GM23338 (cell line): ENCODE measurements at places on chromosomes 5 and 9.
A peak's percentile ranks its signal among the peaks of the same experiment; 100 is the strongest.

DNA sequence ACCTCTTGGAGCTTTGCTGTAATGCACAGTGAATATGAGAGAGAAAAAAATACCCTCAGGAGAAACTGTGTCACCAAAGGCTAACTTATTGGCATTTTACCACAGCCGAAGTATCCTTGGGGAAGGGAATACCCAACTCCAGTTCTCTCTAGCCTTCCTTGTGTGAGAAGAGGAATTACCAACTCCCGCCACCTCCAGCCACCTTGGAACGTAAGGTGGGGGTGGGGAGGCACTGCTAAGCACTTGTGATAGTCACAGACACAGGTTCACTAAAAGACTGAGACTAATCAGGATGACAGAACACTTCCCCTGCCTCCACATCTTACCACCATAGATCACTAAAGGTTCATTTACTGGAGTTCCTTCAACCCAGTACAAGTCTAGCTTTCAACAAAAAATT, 102.0 kb upstream of the ADAMTS19 start:
- DNase-seq = peak; percentile 33

DNA sequence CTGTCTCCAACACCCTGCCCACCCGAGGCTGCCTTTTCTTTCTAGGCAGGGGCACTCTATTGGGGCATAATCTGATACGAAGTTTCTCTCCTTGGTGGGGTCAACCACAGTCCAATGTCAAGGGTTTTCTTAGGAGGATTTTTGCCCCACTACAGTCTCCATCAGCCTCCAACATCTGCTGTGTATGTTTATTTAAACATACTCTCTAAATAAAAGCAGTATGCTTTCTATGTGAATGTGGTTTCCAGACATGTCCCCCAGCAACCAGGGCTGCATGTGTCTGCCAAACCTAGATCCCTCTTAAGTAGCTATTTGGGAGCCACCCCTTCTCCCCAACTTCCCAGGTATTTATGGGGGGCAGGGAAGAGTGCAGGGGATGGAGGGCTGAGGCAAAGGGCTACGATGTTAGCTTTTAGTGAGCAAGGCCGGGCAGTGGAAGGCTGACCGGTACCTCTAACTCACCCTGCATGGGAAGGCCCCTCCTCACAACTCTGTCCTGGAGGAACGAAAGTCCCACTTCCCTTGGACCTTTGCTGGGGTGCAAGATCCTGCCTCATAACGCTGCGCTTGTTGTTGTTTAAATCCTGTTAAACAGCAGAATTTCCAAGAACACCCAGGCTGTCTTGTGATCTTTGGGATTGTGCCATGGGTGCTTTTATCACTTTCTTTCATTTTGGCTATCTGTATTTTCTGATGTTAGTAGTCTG, 75.4 kb downstream of the NREP start:
- DNase-seq = no peak

- peak; percentile 13 for DNase-seq
Observed at GRCh38 chr9:14080959-14081542, 232.9 kb downstream of the NFIB start.

DNA sequence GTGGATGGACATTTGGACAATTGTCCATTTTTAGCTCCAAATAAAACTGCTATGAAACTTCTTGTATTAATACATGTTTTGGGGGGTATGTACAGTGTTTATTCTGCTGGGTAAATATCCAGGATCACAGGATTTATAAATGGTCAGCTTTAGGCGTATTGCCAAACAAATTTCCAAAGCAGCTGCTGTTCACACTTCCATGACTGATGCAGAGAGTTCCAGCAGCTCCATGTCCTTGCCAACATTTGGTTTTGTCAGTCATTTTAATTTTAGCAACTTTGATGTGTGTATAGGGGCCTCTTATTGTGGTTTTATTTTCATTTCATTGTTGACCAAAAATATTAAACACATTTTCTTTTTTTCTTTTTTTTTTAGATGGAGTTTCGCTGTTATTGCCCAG, 9.8 kb upstream of the SUSD1 start:
- DNase-seq = no peak

DNA sequence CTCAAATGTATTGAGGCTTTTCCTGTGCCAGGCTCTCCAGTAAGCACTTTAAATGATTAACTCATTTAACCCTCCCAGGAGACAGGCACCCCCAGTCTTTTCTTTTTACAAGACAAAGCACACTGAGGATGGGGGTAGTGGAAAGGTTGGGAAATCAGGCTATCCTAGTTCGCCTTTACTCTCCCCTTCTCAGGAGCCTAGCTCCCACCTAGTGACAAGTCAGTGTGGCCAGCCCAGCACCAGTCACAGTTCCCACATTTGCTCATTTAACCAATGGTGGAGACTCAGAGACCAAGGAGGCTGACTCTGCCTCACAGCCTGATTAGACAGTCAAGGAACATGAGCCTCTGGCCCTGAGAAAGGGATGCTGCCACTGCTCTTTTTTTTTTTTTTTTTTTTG, 3.5 kb downstream of the ALDH7A1 start:
- DNase-seq = peak; percentile 49

DNA sequence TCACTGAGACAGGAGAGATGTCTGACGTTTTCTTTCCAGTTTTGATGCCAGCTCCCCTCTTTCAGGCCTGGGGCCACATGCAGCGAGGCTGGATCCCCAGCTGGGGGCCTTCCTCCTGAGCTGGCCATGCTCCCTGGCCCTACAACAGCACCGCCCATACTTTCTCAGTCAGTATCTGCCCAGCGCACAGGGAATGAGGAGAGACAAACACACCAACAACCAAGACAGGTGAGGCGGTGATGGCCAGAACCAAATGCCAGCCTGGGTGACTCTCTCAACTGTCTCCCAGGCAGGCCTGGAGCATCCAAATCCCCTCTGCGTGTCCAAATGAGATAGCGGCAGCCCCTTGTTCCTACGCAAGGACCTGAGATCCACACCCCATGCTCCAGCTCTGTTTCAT, 109.6 kb downstream of the ROR2 start:
- DNase-seq = no peak

DNA sequence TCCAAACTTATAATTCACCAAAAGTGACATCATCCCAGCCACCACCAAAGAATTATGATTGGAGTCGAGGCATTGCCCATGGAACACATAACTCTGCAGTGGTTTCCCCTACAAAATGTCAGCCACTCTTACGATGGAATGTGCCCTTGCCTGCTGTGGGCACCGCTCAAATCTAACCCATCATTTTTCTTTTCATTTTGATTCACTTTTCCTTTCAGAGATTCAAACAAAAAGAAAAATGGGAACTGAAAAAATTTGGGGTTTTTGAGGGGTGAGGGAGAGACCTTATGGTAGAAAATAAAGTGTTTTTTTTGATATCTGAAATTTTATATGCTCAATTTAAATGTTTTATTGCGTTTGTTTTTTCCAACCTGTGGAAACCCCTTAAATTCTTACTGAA, 28.1 kb downstream of the SMARCA2 start:
- no peak for DNase-seq

DNA sequence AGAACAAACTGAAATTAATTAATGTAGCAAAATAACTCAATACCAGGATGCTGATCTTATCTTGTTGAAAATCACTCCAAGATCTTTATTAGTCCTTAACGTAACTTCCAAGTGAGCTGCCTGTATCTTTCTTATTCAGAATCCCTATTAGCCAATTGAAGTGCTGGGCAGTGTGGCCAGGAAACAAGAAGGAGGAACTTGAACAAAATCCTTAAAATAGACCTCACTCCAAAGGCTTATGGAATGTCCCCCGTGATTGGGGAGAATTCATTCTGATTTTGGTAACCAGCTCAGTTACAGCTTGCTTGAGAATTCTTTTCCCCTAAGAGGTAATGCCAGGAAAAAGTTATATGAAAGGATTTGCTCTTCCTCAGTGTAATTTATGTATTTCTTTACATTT, 171.0 kb downstream of the DEPDC1B start:
- DNase-seq = no peak

- DNase-seq = no peak
Observed at GRCh38 chr9:131160416-131161112, 35.2 kb downstream of the NUP214 start.

DNA sequence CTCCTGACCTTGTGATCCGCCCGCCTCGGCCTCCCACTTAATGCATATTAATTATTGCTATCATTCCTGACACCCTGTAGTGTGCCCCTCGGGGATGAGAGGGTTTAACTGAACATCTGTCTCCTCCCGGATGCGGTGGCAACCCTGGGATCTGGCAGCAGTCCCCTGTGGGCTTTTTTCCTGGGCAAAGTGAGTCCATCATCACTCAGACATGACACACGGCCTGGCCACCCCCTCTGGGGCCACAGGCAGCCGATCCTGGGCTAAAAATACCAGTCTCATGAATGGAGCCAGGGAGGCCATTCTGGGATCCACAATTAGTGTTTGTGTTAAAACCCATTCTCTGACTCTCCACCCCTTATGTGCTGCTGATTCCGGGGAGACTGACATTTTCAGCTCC, 161.2 kb downstream of the RGS3 start:
- no peak for DNase-seq

- DNase-seq = no peak
Observed at GRCh38 chr9:88583901-88584596, 49.1 kb downstream of the NXNL2 start.

- no peak for DNase-seq
Observed at GRCh38 chr5:13994621-13995253, 50.2 kb upstream of the DNAH5 start.

DNA sequence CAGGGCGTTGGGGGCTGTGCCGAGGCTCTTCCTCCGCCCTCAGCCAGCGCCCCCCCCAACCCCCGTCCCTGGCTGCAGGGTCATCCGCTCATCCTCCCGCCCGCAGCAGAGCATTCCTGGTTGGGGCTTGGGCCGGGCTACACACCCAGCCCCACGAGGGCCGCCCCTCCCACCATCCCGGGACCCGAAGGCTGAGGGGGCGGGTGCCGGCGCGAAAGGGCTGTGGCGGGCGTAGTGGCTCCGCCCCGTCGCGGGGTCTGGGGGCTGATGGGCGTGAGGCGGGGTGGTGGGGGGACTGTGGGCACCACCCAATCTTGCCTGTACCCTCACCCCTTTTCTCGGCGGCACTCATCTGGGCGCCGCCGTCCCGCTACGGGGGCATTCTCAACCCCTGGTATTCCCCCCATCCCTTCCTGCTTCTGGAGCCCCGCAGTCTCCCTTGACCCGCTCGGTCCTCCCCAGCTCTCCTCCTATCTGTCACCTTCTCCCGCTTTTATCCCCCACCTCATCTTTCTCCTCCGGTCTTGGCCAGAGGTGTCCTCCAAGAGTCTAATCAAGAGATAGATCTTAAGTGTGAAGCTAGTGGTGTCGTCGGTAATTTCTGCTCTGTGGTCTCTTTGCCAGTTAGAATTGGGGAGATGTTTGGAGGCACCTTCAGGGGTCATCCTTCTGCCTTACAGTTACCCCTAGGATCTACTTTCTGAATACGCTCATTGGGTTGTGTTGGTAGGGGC, 1.6 kb downstream of the FER start:
- peak; percentile 89 for DNase-seq

- DNase-seq = no peak
Observed at GRCh38 chr9:68446836-68447235, 90.4 kb downstream of the PGM5 start.

- no peak for DNase-seq
Observed at GRCh38 chr5:132949136-132949535, 14.3 kb downstream of the AFF4 start.

- peak; percentile 22 for DNase-seq
Observed at GRCh38 chr5:9099689-9100088, 446.2 kb downstream of the SEMA5A start.

DNA sequence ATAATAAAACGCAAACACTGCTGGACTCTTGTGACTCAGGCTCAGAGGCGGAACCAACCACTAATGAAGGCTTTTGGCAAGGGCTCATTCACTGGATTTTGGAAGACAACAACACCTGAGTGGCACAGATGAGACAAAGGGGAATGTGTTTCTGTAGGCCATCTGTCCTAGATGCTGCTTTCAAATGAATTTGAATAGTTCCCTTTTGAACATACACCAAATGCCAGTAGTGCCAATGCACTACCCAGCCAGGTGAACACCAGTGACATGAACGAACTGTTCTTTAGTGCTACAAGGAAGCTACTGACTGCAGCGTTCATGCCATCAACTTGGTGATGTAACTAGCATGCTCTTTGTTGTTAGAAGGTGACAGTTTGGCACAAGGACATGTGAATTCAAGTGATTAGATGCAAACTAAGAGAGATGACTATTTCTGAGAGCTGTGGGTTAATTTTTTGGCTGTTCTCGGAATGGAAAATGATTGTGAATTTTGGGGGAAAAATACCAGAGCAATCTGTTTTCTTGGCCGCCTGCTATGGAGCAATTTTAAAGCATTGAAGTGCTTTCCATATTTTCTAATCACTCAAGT, 173.7 kb downstream of the SLC24A2 start:
- no peak for DNase-seq

- DNase-seq = no peak
Observed at GRCh38 chr5:31047621-31048020, 145.9 kb upstream of the CDH6 start.

- DNase-seq = no peak
Observed at GRCh38 chr9:124251605-124252378, 6.0 kb upstream of the NEK6 start.

- no peak for DNase-seq
Observed at GRCh38 chr5:25964009-25964372, 1074.4 kb downstream of the CDH9 start.

DNA sequence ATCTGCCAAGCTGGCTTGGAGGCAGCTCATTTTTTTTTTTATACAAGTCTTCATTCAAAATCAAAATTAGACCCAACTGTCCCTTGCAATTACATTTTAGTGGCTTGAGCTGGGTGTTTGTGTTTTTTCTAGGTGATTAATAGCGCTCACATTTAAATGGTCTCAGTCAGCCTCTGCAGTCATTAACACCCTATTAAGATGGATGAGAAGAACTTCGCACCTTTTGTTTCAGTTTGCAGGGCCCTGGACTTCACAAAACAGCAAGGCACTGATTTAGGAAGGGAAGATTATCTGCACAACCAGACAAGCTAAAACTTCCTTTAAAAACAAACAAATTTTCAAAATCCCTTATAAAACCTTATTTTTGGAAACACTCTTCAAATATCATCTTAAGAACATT, 374.8 kb downstream of the EFNA5 start:
- no peak for DNase-seq

DNA sequence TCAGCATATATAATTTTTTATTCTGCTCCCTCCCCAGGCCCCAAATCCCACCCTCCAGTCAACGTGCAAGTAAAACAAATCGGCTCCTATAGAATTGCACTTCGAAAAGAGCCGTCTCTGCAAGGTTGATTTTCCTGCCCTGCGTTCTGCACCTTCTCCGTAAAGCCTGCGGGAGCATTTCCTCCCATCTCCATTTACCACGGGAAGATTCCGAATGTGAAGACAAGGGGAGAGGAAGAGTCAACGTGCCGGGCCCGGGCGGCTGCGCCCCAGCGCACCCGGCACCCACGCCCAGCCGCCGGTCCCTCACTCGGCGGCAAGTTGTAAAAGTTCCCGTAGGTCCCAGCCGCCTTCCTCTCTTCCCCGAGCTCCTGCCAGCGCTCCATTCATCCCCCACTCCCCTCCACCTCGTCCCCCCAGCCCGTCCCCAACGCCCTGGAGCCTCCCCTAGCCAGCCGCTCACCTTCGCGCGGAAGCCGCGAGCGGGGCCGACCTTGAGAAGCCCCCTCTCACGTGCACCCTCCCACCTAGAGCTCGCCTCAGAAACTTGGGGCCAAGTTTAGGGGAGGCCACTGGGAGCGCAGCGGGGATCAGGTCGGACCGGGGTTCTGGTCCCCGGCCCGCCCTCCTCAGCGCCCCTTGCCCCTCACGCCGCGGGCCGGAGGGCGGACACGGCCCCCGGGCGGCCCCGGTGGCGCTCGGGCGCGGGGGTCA, 431 bp downstream of the BNC2 start:
- peak; percentile 54 for DNase-seq

GRCh38 chr5:117210796-117211195, 636.2 kb upstream of the SEMA6A start:
- no peak for DNase-seq

- DNase-seq = no peak
Observed at GRCh38 chr5:116359592-116359991, 215.0 kb downstream of the SEMA6A start.
